ENCODE measurements at places on chromosomes 5 and 9.

DNA sequence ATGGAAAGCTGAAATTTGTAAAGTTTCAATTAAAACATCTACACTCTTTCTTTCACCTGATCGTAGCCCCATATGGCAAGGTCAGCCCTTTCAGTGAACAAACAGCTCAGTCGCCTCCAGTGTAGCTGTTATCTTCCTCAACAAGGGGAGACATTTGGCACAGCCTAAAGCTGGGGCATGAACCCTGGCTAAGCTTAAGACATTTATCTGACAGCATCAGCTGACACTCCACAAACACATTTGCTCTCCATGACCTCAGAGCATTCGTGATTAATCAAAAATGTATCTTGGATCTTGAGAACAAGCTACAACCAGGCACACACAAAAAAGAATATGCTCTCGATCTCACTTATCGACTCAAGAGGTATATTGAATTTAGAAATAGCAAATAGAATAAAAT, 67.3 kb downstream of the POU5F2 start:
- no peak for DNase-seq

DNA sequence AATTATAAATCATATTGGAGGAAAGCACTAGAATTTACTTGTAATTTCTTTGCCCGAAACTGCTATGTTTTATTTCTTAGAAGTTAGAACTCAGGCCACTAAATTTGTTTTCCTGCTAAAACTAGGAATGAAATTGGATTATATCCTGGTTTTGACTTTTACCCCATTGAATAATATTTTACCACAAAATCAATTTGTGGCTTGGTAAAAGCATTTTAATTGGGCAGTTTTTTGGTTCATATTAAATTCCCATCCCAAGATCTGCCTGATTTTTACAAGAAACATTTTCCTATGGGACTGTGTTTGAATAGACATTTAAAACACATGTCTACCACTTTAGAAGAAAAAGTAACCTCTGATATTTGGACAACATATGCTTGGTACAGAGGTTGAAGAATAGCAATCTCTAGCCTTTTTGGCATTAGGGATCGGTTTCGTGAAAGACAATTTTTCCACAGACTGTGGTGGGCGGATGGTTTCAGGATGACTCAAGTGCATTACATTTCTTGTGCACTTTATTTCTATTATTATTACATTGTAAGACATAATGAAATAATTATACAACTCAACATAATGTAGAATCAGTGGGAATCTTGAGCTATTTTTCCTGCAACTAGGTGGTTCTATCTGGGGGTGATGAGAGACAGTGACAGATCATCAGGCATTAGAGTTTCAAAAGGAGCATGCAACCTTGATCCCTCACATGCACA, 565.6 kb downstream of the PRR16 start:
- DNase-seq, result no peak

- no peak for DNase-seq
Measured at GRCh38 chr5:23411994-23412393, 95.4 kb upstream of the PRDM9 start.

- no peak for DNase-seq
Measured at GRCh38 chr5:54484219-54484894, 28.9 kb downstream of the HSPB3 start.

DNA sequence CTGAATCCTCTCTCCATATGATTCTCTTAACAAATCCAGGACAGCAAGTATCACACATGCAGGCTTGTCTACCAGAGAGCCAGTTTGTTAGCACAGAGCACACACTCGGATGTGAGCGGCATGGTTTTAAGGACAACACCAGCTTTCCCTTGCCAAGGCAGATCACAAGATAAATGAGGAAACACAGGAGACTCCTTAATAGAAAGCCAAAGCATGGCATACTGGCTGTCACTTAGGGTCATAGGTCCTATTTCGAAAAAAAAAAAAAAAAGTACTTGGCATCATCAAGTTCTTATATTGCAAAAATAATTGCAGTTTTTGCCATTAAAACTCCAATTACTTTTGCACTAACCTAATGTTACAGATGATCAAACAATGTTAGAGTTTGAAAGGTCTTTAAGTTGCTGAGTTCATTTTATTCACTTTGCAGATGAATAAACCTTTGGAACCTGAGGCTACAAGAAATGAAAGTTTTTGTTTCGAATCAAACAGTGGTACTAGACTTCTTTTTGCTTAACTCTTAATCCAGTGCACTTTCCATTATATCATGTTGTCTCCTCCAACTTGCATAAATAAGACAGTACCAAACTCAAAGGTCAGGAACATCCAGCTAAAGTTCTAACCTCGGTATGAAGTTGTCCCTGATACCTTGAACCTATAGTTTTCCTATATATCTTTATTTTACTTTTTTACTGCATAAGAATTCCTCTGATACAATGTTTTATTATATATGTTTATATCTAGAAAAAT, 138.5 kb downstream of the MPDZ start:
- DNase-seq, result no peak

DNA sequence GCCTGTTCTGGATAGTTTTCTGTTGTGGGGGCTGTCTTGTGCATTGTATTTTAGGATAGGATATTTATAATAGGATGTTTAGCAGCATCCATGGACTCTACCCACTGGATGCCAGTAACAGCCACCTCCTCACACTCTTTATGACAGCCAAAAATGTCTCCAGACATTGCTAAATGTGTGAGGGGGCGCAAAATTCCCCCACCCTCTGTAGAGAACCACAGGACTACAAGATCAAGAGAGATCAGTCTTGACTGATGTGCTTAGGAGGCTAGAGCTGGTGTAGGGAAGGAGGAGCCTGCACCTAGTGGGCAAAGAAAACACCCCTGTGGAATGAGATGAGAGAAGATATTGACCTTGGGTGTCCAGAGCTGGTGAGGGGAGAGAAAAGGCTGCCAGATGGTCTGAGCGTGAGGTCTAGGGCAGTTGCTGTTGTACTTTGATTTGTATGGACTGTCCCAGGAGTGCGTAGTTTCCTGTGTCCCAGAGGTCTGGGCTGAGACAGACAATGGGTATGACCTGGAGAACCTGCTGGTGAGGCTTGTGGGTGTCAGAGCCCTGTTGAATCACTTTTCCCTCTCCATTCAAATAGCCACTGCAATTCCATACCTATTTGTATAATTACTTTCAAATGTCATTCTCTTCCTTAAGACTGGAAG, 16.3 kb downstream of the DAPK1 start:
- DNase-seq, result no peak

DNA sequence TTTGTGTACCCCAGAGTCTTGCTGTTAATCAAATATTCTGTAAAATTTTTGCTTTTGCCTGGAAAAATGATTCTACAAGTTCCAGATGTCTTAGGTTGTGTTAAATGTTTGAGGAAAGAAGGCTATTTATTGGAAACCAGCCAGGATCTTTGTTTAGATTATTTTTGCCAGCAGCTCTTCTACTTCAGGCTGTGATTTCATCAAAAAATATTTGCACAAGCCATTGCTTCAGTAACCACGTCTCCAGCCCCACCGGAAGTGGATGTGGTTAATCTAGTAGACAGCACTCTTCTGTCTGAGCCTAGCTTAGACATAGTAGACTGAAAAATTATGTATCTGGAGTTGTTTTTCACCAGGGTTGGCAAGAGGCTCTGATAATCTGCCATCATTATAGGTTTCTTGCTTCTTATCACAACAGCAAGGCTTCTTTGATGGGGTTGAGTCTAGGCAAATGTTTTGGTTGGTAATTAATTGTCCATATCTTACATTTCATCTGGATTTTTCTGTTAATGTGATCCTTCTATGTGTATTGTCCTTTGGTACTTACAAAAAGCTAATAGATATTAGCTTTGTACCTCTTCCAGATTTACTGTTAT, 17.1 kb downstream of the KCTD16 start:
- DNase-seq, result peak; percentile 92

GRCh38 chr9:28409919-28410318, 836.6 kb upstream of the C9orf72 start:
- DNase-seq, result no peak

DNA sequence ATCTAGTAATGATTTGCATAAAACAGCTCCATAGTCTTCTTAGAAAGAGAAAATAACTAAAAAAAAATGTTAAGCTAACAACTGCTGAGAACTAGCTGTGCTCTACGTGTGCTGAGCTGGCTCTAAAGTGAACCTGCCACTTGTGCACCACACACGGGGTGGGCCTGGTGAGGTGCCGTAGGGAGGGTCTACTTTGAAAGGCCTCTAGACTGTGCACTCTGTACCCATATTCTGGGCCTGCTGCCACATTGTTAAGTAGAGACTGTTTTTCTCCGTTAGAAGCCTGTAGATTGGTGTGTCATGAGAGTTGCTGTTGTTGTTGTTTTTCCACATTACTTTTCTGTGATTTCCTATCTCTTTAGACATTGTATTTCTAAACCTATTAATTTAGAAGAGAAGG, 93.9 kb downstream of the CD180 start:
- no peak for DNase-seq

DNA sequence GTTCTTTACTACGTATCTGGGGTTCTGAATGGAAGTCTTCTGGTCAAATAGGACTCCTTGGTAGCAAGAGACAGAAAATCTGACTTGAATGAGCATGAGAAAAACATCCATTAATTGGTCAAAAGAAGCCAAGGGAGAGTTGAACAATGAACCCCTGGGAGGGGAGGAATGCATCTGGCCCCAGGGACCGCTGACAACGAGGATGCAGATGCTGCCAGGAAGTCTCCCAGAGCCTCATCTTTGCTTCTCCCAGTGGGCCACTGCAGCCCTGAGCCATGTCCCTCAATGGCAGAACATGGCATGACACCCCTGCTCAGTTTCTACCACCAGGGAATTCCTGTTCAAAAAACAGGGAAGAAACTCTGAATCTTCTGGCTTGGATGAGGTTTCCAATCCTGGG, 50.5 kb upstream of the ICE1 start:
- DNase-seq, result no peak

DNA sequence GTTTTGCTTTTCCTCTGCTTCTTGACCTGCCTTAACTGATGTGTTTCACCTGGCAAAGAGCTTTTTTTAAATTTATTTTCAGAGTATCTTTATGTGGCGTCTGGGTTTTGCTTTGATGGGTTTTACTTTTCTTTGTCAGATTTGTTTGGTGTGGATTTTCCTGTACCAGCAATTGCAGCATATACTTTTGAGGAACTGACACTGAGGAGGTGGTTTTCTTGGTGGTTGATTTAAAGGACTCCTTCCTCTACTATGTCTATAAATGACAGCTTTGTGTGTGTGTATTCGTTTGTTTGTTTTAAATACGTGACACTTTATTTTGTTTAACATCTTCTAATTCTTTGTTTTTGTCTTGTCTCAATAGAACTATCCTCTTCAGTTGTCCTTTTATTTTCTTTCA, 1071.9 kb upstream of the ARRDC3 start:
- peak; percentile 27 for DNase-seq

DNA sequence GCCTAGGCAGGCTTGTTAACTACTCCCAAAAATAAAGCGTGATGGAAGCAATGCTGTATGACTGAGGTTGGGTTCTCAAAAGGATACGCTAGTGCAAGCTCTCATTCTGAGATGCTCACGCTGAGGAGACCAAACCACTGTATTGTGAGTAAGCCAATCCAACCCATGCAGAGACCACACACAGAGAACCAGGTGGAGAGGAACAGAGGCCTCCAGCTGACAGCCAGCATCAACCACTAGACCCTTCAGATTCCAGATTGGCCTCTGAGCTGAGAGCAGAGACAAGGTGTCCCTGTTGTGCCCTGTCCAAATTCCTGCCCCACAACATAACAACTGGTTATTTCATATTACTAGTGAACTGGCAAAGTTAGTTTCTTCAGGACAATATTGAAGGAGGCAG, 4.5 kb downstream of the TSTD2 start:
- DNase-seq, result no peak

GRCh38 chr9:35945341-35946018, 12.5 kb downstream of the OR2S2 start:
- peak; percentile 70 for DNase-seq

DNA sequence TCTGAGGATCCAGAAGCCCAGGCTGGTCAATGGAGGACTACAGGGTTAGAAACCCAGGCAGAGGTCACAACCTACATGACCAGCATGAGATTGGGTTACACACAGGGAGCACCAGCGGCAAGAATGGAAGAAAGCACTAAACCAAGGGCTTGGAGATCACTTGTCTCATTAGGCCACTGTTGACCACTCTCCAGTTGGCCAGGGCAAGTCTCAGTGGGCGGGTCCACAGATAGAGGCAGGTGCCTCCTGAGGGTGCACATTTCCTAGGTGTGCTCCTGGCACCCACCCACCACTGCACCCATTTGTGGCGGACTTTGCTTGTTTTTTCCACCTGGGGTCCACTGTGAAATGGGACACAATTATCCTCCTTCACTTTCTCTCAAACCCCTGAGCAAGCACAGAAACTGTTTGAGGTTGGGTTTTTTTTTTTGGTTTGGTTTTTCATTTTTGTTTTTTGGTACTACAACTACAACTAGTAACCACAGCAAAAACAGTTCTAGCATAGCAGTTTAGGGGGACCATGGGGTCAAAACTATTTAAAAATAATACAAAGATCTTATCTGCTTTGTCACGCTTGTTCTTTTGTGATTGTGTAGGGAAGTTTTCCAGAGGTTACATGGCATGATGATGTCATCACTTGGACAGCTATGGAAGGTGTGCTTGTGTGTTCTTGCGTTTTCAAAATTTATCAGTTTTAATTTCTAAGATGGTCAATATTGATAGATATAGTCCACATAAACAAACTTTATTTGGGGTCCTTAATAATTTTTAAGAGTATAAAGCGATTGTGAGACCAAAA, 6.1 kb downstream of the NPR2 start:
- peak; percentile 37 for DNase-seq

GRCh38 chr9:5630081-5630507, 1.2 kb downstream of the RIC1 start:
- DNase-seq, result peak; percentile 12

GRCh38 chr5:140402258-140403074, 833 bp downstream of the ANKHD1 start:
- peak; percentile 55 for DNase-seq

DNA sequence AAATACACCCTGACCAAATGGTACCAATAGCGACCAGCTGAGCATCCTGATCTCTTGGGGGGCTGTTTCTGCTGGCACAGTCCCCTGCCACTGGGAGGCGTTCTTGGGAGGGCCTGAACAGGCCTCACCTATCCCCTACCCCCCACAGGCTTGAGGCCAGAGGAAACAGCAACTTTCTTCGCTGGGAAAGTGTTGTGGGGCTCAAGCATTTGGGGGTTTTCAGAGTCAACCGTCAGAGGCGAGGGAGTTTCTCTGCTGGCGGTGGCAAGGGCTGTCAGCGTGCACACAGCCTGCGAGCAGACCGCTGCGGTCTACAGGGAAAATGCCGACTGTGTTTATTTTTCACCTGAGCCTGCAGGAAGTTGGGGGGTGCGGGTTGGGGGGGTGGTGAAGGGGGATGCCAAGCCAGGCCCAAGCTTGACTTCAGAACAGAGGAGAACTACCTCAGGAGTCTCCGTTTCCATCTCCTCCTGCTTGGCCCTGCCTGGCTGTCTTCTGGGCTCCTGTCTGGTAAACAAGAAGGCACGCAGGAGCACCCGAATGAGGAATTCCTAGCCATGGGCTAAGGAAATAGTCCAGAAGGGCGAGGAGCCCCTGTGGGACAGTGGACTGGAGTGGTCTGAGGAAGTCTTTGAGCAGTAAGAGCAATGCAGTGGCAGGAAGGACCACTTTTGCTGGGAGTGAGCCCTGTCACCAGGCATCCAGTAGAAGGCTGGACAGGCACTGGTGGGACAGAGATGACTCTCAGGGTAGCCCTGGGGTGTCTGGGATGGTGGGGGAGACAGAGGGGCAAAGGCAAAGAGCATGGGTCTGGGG, 18.1 kb downstream of the TCF7 start:
- no peak for DNase-seq
